Stimulated activated CD4-positive, alpha-beta T cell treated with anti-CD3 and anti-CD28 coated beads, Interleukin-4, amount 100 ng/mL, for 48 hours (primary cell): ENCODE measurements at places on chromosomes 2 and 18.

GRCh38 chr2:40097691-40098385 is 318.8 kb upstream of the THUMPD2 start:
- DNase-seq, result no peak

GRCh38 chr2:162435676-162436075 is 91.7 kb downstream of the GCA start:
- no peak for DNase-seq

- DNase-seq, result no peak
Observed at GRCh38 chr2:54624591-54625071, 98.8 kb upstream of the EML6 start.

- no peak for DNase-seq
Observed at GRCh38 chr2:238128061-238128440, 10.4 kb upstream of the KLHL30 start.

DNA sequence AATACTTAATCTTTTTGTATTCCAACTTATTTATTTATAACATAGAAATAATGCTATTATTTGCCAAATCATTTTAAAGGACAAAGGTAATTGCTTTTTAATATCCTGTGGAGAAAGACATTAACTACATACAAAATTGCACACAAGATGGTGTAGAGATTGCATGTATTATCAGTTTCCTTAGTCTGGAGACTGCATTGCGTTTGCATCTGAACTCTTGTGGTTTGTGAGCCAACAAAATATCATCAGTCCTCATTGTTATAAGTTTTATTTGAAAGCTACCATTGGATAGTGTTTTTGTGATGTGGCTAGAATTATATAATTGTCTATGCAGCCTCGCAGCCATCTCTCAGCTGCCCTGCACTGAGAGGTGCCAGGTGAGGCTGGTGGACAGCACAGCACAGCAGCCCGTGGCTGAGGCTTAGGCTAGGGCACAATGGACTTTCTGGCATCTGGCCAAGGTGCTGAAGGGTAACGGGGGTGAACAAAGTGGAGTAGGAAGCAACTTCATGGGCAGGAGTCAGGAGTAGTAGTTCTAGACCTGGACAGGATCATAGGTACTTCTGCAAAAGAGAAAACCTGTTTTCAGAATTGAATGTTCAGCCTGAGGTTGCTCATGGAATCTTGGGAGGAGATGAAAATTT is 15.1 kb downstream of the RASGRP3 start:
- DNase-seq, result no peak

DNA sequence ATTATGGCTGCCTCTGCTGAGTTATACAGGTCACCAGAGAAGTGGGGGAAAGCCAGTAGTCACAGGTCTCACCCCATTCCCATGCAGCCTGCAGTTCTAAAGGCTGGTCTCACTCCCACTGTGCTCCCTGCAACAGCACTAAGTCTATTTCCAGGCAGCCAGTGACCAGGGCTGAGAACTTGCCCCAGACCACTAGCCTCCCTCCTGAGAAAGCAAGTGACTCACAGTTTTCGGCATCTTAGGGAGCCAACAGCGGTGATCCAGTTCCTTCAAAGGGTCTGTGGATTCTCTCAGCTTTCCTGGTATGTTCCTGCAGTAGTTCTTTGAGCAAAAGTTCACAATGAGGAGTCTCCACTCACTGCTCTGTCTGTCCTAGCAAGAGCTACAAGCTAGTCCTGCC is 329.6 kb upstream of the MAP2 start:
- DNase-seq, result no peak

GRCh38 chr18:11752116-11752911 is 63.2 kb downstream of the GNAL start:
- no peak for DNase-seq

GRCh38 chr2:241310917-241311566 is 4.4 kb downstream of the HDLBP start:
- no peak for DNase-seq

- DNase-seq, result no peak
Observed at GRCh38 chr2:47239119-47239969, 84.2 kb upstream of the STPG4 start.

GRCh38 chr2:236748385-236748784 is 178.8 kb downstream of the ACKR3 start:
- DNase-seq, result no peak

DNA sequence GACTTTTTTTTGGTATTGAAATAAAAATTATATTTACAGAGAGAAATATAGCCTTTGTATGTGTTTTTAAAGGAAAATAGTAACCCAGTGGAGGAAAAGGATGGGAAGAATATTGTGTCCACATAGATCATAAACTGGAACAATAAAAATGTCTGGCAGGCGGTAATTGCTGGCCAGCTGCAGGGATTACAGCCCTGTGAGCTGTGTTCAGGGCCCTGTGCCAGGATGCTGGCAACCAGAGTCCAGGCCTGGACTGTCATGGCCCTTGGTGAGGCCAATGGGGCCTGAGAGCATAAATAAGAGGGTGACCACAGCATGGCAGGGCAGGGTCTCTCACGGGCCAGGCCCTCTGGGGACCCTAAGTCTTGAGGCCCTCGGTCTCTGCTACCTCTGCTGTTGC is 171.2 kb downstream of the ACOXL start:
- DNase-seq, result no peak

DNA sequence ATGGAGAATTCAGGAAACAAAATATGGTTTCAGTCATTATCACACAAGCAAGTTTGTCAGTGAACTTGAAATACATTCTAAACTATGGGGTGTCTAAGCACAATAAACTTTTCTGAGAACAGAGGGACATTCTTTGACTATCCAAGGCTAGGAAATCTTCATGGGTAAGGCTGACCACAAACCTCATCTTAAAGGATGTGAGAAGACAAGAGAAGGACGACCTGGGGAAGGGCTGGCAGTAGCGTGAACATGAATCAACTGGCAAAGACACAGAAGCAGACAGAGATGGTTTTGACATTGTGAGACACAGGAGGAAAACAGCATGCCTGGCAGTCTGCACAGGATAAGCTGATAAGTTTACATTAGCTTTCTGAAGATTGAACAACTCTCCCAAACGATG is 752.4 kb upstream of the SLC8A1 start:
- DNase-seq, result no peak

GRCh38 chr2:132863961-132864360 is 194.0 kb upstream of the LYPD1 start:
- DNase-seq, result no peak

- no peak for DNase-seq
Observed at GRCh38 chr2:229220254-229220653, 50.8 kb downstream of the PID1 start.

GRCh38 chr2:111167863-111168162 is 47.1 kb downstream of the BCL2L11 start:
- DNase-seq, result no peak

DNA sequence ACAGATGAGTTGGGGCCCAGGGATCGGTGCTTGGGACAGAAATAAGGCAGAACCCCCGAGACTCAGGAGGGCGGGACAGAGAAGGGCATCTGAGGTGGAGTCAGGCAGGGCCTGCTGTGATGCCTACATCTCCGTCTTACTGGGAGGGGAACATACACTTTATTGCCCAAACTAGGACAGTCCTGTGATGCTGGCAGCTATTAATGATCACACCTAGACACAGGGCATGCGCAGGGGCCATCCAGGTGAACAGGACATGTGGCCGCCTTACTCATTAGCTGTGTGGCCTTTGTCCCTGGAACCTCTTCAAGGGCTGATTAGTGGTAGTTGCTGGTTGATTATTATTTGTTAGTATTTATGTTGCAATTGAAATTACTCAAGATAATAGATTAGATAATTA is 33.2 kb downstream of the MLPH start:
- no peak for DNase-seq

- DNase-seq, result no peak
Observed at GRCh38 chr18:71040161-71040560, 751.3 kb downstream of the SOCS6 start.
